ENCODE measurements at places on chromosomes 7 and 10.

DNA sequence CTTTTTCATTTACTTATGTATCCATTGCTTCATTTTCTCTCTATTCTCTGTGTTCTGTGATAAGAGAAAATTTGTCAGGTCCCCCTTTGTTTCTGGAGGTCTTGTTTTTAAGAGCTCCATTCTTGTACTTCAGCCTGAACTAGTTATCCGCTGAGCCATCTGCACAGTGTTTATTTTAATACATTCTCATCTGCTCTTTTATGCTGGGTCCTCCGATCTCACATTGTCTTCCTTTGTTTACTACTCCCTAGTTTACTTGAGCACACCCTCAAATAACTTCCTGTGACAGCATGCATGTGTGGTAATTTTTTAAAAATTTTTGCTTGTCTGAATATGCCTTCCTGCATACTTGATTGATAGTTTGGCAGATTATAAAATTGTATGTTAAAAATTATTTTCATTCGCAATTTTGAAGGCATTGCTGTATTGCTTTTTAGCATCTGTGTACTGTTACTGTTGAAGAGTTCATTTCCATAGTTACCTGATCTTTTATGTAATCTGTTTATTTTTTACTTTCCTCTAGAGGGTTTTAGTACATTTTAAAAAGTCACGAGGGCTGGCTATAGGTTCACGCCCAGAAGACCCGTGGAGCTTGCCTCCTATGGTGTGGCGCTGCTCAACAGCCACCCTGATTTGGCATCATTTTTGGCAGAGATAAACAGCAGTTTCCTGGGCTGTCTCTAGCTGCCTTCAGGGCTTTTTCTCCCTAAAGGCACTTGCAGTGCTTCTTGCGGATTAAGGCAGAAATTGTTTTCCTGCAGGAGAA lies 31.9 kb downstream of the RSBN1L start:
- no peak for DNase-seq

DNA sequence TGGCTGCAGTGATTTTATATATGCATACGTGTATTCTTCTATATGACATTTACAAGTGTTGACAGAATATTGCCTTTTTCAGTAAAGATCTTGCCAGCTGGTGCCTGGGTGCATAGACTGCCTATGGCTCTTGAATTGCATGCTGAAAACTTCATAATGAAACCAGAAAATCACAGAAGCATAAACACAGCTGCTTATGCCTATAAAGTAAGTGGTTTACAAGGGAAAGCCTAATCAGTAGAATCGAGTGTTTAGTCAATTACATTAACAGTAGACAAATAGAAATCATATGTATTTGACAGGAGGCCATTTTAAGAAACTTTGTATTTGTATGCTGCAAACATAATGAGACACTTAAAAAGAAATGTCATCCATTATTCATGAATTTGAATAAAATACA lies 82.5 kb downstream of the TMEM168 start:
- DNase-seq = no peak

DNA sequence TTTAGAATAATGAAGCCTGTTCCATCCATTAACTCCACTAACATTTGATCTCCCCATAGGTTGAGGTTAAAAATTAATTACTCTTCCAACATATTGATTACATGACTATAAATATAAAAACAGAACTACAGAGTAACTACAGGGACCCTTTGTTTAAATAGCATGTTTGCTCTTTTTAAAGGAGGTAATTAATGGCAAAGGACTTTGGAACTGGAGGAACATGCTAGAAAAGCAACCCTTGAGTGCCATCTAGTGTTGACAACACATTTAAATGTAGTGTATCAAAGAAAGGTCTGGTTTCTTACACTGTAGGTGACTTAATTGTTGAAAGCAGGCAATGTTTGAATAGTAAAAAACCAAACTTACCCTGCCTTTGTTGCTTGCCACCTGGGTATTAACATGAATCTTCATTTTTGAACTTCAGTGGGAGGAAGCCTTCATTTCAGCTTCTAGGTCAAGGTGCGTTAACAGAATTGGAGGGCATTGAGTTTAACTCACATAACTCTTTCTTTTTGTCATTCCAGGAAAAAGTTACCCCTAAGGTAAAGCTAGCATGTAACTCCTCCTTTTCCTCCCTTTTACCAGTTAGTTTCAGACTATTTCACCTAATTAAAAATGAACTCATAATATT lies 52.6 kb upstream of the CAPZA2 start:
- no peak for DNase-seq

DNA sequence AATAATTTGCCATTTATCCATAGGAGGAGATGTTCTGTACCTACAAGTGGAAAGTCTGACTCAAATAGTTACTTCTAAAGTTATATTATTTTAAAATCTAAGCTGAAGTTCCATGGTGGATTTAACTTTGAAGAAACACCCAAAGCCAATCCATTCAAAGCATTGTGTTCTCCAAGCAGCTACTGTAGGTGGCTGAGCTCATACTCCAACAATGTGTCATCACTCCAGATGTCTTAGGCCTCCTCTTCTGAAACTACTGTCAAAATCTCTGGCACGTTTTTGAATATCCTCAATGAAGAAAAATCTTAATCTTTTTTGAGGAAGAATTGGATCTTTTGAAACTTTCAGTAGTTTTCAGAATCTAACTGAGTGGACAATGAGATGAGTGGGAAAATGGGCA lies 169.1 kb downstream of the PTEN start:
- no peak for DNase-seq

GRCh38 chr10:52348037-52348564 lies 34.0 kb downstream of the DKK1 start:
- no peak for DNase-seq

- no peak for DNase-seq
Observed at GRCh38 chr10:84179059-84179710, 5.6 kb downstream of the GPR15LG start.

DNA sequence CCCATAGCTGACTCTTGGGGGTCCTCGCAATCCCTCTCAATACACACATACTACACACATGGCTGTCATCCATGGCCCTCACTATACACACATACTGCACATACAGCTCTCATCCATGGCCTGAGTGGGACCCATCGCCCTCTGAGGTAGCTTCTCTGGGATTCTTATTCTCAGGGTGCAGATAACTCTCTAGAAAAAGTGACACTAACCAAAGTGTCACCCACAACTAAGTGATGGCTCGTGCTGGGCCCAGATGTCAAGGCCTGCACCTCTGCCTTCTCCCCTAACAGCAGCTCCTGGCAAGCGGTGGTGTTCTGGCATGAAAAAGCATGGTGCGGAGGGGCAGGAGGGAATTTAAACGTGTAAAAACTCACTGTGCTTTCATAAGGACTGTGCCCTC lies 62.7 kb upstream of the ZPBP start:
- DNase-seq = no peak
